Stimulated activated CD8-positive, alpha-beta memory T cell treated with anti-CD3 and anti-CD28 coated beads, Interleukin-7, amount 100 ng/mL, for 1 hour (primary cell): ENCODE measurements at places on chromosomes 7 and 10.

GRCh38 chr7:121447243-121447910, 51.3 kb upstream of the FAM3C start:
- DNase-seq, result no peak

- DNase-seq, result no peak
Observed at GRCh38 chr10:10128387-10128786, 889.3 kb upstream of the CELF2 start.

GRCh38 chr7:73812996-73813395, 17.8 kb upstream of the CLDN4 start:
- DNase-seq, result no peak

DNA sequence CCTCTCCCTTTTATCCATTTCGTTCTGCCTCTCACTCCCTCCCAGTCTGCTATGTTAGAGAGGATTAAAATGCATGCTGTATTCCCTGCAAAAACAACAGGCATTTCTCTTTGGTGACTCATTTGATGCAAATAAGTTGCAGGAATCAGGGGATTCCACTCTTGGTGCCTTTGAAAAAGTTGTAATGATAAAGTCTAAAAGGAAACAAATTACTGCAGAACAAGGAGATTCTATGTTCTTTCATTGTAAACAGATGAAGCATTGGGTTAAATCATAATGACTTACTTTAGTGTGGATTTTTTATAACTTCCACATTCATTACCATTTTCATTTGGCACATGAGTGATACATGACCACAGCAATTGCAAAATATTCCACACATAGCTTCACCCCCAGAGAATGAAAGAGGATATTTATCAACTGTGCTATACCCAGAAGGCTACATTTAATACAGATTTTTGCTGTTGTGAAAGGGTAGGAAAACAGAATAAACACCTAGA, 33.4 kb upstream of the ABLIM1 start:
- no peak for DNase-seq

GRCh38 chr10:67004690-67005089, 78.9 kb downstream of the LRRTM3 start:
- DNase-seq, result no peak

DNA sequence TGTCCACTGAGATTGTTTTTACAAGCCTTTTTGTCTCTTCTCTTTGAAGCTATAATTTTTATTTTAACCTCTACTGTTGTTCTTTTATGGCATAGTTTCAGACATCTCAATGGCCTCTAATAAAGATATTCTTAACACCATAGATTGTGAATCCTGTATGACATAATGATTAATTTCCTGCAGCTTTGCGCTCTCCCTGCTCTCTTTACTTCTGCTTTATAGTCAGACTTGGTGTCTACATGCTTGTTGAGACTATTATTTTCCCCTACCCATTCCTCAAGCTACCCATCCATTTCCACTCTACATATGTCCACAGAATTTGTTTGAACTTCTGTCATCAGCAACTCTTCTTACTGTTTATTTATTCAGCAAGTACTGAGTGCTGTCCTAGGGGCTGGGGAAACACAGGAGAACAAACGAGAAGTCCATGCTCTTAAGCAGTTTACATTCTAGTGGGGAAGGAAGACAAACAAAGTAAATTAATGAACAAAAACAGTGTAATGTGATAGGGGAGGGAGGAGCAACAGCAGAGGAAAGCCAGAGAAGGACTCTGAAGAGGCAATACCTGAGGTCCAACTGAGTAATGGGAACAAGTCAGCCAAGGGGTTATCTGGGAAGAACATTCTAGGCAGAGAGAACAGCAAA, 110.1 kb downstream of the CDK14 start:
- DNase-seq, result no peak
